ENCODE measurements at places on chromosomes 3 and 15. TPM values are rescaled to one million over a fixed set of nuclear protein-coding genes. Genes with fewer than 3 reads are reported as not detected.

GRCh38 chr3:102619361-102619760, 184.5 kb downstream of the ZPLD1 start:
- no peak overlapping the region for H3K4me3 ChIP-seq
- DNase-seq = no peak
- no peaks in the 10 kb centered on the region for H3K27me3 ChIP-seq

The CLASP2 gene
- total RNA-seq = 50.6 TPM

- DNase-seq = no peak
- H3K4me1 ChIP-seq = no peaks in the 10 kb centered on the region
- no peaks in the 10 kb centered on the region for H3K36me3 ChIP-seq
- no peak overlapping the region for H3K27ac ChIP-seq
- no peak overlapping the region for H3K4me3 ChIP-seq
Observed at GRCh38 chr3:5456199-5456598, 268.7 kb downstream of the EDEM1 start.

The WDR93 gene
- total RNA-seq = 0.52 TPM

GRCh38 chr3:196737655-196738054, 2.0 kb upstream of the PAK2 start:
- H3K4me3 ChIP-seq = no peak overlapping the region
- no peak for DNase-seq
- H3K27ac ChIP-seq = no peak overlapping the region
- peaks cover 6% of the 10 kb centered on the region for H3K36me3 ChIP-seq

DNA sequence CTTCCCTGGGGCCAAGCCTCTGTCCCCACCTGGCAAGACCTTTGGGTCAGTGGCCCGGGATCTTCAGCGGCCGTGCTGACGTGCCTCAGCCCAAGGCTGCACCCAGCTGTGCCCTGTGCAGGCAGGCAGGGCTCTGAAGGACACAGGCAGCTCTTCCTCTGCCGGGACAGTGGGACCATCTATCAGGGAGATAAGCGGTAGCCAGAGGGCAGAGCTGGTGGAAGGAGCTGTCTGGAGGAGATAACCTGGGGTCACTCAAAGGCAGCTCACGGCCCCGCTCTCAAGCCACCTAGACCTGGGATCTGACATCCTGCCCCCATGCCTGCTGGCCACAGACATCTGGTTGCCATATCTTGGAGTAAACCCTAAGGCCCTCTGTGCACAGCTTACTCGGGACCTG, 27.3 kb downstream of the DUSP7 start:
- H3K4me3 ChIP-seq = no peak overlapping the region
- H3K27ac ChIP-seq = no peak overlapping the region
- H3K4me1 ChIP-seq = no peaks in the 10 kb centered on the region
- no peaks in the 10 kb centered on the region for H3K27me3 ChIP-seq
- no peaks in the 10 kb centered on the region for H3K36me3 ChIP-seq

Data from left lung (tissue), 14 donors.